ENCODE measurements at places on chromosomes 1 and 21.

- no peak for DNase-seq
These were observed 42.4 kb upstream of the FMO2 start for GRCh38 chr1:171142416-171143385.

DNA sequence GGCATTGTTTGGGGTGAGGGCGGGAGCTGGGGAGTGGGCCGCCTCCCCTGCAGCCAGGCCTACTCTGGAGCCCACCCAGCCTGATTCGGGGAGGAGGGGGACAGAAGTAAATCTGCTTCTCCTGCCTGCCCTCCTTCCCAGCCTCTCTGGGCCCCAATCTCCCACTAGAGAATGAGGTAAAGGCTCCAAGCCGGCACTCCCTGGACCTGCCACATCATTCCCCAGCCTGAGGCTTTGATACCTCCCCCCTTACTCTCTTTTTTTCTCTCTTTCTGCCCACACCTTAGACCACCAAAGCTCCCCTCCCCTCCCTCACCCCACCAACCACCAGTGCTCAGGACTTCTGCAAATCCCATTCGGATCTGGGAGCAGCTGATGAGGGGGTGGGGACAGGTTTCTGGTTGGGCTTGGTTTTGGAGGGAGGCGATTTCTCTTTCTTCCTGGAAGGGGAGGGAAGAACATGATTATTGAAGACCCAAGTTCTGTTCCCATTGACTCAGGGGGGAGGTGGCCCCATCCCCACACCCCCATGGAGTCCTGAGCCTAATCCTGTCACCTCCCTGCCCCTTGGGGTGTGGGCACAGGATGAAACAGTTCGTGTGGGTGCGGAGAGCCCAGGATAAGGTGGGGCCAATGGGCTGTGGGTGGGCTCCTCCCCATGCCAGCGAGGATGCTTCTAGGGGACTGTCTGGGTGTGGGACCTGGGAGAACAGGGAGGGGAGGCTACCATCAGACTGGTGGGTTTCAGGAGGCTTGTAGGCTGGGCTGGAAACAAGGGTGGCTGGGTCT is 1.3 kb downstream of the MAP7D1 start:
- no peak for DNase-seq

GRCh38 chr1:220189750-220190347 is 82.4 kb downstream of the RAB3GAP2 start:
- no peak for DNase-seq

DNA sequence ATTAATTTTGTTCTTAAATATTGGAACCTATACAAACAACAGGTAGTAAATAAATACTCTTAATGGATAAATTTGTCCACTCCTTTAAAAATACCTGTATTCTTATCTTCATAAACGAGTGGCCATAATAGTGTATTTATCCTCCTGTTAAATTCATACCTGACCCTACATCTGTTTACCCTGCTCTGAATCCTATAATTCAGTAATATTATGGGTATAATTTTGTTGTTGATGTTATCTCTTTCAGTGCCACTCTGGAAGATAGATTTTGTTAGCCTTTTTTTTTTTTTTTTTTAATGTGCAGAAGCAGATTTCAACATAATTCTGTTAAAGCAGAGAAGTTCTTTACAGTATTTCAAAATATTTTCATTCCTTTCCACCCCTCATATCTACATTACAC is 1337.9 kb downstream of the PLA2G4A start:
- no peak for DNase-seq

DNA sequence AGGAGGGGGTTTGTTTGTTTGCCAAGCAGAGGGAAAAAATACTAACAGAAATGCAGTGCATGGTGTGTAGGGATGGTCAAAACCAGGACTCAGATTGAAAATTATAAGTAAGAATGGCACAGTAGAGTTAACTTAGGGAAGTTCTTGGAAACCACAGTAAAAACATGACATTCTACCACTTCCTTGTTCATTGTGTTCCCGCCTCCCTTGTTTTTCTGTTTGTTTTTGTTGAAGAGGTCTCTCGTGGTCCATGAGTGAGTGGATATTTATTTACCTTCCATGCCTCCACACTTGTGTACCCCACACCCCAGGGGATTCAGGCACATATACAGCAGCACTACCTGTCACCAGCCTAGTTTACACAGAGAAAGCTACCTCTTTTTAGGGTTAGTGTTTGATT is 69.6 kb downstream of the OLFML2B start:
- no peak for DNase-seq

- no peak for DNase-seq
These were observed 4.6 kb downstream of the LPGAT1 start for GRCh38 chr1:211825980-211826379.

- DNase-seq, result no peak
These were observed 291.6 kb downstream of the PLPP3 start for GRCh38 chr1:56287721-56288120.

DNA sequence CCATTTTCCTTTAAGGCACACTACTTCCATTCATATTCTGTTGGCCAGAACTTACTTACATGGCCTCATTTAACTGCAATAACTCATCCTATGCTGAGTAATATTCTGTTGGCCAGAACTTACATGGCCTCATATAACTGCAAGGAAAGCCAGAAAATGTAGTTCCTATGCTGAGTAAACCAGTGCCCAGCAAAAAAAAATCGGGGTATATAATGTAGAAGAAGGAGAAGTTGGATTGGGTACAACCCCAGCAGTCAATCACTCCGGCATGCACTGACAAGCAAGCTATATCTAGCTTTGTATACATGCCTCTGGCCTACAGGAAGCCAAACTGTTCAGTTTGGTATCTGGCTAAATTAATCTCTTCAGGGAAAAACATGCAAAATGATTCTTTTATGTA is 39.4 kb upstream of the PPIH start:
- DNase-seq, result no peak

GRCh38 chr1:42682739-42683531 is 717 bp downstream of the YBX1 start:
- DNase-seq, result peak; percentile 56

DNA sequence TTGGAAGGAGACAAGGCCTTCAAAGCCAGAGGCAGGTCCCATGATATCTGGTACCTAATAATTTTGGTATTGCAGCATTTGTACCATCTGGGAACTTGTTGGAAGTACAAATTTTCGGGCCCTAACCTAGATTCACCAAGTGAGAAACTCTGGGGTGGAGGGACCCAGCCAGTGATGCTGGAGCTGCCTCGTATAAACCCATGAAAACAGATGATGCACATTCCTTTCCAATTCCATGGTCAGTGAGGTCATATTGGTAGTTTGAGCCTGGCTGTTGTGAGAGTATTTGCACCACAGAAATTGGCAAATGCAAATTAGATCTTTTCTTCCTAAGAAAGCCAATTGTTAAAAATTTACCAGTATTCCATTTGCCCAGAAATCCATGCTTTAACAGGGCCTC is 269.6 kb upstream of the PLXNA2 start:
- no peak for DNase-seq

GRCh38 chr1:185973645-185974044 is 239.5 kb downstream of the HMCN1 start:
- no peak for DNase-seq

DNA sequence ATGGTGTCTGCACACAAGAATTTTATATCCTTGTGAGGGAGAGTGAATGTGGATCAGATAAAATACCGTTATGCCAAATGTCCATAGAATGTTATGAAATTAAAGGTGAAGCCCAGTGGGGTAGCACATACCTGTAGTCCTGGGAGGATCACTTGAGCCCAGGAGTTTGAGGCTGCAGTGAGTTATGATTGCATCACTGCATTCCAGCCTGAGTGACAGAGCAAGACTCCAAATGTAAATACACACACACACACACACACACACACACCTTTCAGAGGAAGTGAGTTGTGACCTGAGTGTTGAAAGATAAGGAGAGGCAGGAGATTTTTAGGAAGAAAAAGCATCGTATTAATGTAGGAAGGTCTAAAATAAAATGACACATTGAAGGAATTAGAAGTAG is 28.1 kb upstream of the ZYG11A start:
- DNase-seq, result no peak

- no peak for DNase-seq
These were observed 7.0 kb downstream of the MRPL9 start for GRCh38 chr1:151756291-151756690.

DNA sequence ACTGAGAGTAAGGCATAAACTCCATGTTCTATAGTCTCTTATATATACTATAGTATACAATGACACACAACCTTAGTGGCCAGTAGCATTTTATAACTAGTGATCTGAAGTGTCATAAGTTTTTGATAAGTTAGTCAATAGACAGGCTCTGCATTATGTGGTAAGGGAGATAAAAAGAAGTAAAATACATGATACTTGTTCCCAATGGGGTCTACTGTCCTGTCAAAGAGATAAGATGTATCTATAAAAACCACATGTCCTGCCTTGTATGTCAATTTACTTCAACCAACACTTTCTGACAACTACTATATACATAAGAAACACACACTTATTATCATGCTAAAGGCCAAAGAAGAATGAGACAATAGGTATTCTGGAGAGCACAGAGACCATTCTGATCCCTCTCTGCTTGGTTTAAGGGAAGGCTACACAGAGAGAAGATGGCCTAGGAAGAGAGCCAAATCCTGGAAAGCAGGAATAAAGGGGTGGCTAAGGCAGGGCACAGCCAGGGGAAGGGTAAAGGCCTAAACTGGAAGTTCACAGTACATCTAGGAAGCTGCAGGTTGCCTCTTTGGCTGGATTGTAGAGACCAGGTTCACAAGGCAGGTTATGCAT is 91.4 kb downstream of the LYST start:
- DNase-seq, result no peak

- DNase-seq, result no peak
These were observed 33.5 kb downstream of the UBE2G2 start for GRCh38 chr21:44767834-44768831.

DNA sequence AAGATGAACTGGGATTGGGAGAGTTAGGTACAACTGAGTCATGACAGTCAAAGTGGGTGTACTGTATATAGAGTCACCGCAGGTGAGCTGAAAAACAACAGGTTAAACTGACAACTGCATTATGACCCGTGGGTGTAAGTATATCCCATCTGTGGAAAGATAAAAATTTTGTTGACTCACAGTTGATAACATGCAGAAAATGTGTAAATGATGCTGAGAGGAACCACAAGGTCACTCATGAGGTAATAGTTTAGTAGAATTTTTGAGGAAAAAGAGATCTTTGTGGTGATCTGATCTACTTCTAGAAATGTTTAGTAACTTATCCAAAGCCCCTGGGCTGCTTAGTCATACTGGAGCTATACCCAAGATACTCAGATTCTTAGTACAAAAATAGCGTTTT is 838 bp downstream of the OR2C3 start:
- DNase-seq, result no peak

DNA sequence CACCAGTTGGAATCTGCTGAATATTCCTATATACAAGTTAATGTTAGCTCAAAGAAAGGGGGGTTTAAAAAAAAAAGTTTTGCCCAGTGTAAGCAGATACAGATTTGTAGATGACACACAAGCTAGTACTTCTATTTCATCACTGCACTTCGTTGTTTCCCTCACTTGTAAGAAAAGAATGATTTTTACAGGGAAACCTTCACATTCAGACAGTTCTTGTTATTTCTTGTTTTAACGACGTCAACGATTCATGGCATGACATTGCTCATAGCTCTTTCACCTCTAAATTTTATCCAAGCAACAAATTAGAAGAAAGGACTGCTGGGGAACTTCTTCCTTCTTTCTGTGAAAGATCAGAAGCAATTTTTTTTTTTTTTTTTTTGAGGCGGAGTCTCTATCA is 25.7 kb upstream of the C1orf105 start:
- DNase-seq, result no peak

- no peak for DNase-seq
These were observed 11.4 kb downstream of the VWA5B1 start for GRCh38 chr1:20302108-20302471.

- DNase-seq, result no peak
These were observed 46.6 kb upstream of the IPO9 start for GRCh38 chr1:201782353-201782752.

DNA sequence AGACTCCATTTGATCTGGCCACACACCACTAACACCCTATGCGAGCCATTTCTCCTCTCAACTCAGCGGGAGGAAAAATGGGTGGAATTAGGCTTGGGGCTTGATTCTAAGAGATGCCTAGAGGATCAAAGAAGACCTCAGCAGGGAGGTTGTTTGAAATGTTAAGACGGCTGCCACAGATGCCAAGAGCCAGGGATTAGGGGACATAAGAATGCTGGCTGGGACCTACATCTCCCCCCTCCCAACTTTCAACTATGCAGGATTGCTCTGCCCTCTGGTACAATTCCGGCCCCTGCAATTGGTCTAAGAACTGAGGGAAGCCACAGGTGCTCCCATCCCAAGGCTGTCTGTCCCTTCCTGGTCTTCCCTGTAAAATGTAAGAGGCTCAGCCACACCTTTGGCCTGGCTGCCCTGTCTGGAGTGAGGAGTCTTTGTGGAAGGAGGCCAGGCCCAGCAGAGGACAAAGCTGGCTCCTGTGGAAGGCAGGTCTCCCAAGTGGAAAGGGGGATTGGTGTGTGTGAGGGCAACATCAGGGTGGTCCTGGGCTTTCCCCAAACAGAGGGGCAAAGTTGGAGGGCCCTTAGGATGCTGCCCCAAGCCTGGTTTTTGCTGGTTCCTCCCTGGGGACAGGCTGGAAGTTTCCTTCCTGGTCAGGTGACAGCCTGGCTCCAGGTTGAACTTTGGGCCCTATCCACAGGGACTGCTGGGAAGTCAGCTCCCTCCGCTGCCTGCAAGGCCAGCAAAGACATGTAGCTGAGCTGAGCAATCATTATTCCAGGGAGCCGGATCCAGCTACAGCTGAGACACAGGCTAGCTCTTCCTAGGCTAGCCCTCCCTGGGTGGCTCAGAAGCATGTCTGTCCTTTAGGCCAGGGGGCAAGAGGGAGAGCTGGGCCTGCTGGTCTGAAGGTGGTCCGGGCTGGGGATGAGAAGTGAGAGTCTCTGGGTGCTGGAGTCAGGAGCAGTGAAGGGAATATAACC is 34.5 kb upstream of the SYNC start:
- DNase-seq, result no peak

- no peak for DNase-seq
These were observed at the start of gene SPRTN for GRCh38 chr1:231338270-231339128. Gene SPRTN, plus strand, starts transcription at chr1:231338293. Its CDS starts 91 bp downstream, at chr1:231338384.

DNA sequence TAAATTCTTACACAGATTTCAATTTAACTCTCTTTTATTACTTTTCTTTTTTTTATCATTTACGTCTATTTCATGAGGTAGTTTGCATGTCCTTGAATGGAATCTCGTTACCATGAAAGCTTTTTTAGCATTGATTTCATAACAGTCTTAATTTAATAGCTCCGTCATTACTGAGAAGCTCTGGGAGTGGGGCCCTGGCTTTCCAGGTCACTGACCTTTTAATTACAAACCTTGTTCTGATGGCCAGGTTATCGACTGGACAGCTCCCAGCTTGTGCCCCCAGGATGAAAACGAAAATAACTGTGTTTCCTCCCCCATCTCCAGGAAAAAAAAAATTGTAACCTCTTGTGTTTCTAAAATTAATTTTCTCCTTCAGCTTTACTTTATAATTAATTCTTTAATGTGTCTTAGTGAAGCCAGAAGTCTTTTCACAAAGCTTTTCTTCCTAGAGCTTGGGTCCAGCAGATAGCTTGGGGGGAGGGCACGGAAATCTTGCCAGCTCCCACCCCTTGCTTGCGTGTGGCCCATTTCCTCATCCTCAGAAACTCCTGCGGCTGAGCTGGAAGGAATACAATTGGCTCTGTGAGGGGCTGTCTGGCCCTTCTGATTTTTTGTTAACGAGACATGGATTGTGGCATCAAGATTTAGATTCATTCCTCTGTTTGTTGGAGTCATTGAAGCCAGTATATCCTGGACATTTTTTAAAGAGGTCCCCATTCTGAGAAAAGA is 65.7 kb downstream of the PEX14 start:
- no peak for DNase-seq

- DNase-seq, result no peak
These were observed 31.7 kb downstream of the AK5 start for GRCh38 chr1:77313491-77313890.

- peak; percentile 45 for DNase-seq
These were observed 749 bp downstream of the IBA57 start for GRCh38 chr1:228166170-228166936.

- no peak for DNase-seq
These were observed 15.9 kb downstream of the WDR4 start for GRCh38 chr21:42863504-42863870.
